Ascending aorta (tissue), 2 donors: ENCODE measurements at places on chromosomes 2 and 18.

GRCh38 chr2:206282746-206283145 lies 8.3 kb downstream of the ZDBF2 start:
- no peak for DNase-seq

GRCh38 chr2:68418855-68419254 lies 48.2 kb downstream of the FBXO48 start:
- no peak for DNase-seq

- no peak for DNase-seq
Measured at GRCh38 chr2:72562451-72563153, 263.2 kb downstream of the EXOC6B start.

DNA sequence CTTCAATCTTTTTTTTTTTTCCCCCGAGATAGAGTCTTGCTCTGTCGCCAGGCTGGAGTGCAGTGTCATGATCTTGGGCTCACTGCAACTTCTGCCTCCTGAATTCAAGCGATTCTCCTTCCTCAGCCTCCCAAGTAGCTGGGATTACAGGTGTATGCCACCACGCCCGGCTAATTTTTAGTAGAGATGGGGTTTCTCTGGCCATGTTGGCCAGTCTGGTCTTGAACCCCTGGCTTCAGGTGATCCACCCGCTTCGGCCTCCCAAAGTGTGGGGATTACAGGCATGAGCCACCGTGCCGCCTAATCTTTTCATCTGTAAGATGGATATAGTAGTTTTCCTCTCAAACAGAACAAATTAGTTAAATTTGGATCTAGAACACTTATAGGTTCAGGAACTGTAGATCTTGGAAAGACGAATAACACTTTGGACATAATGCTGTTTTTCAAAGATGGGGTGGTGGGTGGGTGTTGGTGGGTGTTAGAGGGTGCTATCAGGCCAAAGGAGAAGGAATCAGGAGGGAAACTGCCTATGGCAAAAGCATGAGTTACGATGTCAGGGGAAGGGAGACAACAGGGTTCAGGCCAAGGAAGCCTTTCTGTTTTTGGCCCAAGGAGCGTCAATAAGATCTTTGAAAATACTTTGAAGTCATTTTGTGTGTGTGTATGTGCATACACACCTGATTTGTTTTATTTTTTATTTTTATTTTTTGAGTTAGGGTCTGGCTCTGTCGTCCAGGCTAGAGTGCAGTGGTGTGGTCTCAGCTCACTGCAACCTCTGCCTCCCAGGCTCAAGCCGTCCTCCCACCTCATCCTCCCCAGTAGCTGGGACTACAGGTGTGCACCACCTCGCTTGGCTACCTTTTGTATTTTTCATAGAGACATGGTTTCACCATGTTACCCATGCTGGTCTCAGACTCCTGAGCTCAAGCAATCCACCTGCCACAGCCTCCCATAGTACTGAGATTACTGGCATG lies 6.8 kb downstream of the RPL37A start:
- DNase-seq = no peak

DNA sequence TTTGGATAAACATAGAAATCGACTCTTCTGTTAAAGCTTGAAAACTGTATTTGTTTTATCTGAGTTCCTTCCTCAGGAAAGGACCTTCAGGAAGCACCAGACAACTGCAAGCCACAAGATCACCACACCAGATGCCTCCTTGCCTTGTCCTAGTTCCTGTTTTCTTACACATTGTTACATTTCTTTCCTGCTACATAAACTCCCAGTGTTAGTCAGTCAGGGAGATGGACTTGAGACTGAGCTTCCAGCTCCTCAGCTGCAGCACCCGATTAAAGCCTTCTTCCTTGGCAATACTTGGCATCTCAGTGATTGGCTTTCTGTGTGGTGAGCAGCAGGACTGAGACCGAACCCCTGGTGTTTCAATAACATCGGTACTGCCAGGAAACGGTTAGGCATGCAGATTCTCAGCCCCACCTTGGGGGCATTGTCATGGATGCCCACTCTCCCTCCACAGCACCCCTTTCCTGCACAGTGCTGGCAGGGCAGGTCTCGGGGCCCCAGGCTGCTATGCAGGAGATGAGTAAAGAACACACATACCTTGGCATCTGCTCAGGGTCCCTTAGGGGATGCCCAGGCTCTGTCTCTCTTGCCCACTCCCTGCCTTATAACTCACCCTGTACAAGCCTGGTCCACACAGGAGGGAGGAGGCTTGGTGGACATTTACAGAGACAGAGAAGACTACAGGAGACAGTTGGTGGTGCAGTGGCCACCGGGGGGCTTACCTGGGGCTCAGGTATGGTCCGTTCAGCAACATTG lies 32.6 kb downstream of the ANKMY1 start:
- DNase-seq = no peak

- DNase-seq = no peak
Measured at GRCh38 chr18:24078391-24078790, 60.5 kb upstream of the CABYR start.

GRCh38 chr2:232418466-232419244 lies 12.0 kb downstream of the ALPG start:
- DNase-seq = no peak

DNA sequence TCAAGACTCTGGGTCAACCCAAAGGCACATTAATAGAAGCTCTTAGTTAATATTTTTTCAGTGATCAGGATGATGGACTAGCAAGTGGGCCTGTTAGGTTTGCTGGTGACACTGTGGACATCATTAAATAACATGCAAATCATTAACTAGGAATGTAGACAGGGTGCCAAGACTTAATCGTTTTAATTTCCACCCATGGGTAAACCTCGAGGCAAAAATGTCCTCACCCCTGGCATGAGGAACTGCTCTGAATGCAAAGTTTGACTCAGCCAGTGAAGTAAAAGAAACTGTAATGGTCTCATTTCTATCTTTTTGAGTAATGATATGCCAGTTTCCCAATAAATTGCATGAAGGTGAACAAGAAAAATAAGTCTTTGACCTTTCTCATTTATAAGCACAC lies 152.6 kb upstream of the MEX3C start:
- no peak for DNase-seq
